Nucleus accumbens (tissue), 56 donors: ENCODE measurements at places on chromosomes 5 and 9.

- no peak for DNase-seq
Measured at GRCh38 chr9:88976890-88977257, 14.4 kb upstream of the S1PR3 start.

DNA sequence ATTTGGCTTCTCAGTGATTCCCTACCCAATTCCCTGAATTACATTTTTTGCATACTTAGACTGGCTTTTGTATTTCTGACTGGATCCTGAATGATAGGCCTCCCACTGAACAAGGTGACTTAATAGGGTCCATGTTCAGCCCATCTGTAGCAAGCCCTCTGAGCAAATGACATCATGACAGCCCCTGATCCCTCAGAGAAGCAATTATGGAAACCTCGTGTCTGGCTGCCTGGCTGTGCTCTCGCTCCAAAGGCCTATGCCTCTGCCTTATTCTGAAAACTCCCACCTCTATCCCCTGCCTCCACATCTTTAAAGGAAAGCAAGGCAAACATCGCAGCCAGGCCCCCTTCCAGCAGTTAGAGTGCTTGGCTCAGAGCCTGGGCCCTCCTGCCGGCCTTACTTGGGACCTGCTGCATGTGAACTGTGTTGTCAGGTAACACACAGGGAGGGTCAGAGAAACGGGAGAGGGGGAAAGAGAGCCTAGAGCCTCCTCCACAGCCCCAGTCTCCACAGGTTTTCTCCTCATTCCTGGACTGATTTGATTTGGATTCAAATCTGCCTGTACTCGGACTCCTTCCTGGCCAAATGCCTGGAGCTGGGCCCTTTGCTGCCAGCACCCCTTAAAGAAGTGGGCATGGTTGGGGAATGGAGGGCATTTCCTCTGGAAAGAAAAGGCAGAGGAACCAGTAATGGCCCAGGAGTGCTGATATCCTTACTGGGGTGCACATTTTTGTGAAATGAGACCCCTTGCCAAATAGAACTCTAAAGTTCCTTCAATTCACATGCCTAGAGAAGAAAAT, 3.8 kb downstream of the DCANP1 start:
- DNase-seq, result no peak

GRCh38 chr9:134617246-134617645, 24.4 kb upstream of the COL5A1 start:
- no peak for DNase-seq

DNA sequence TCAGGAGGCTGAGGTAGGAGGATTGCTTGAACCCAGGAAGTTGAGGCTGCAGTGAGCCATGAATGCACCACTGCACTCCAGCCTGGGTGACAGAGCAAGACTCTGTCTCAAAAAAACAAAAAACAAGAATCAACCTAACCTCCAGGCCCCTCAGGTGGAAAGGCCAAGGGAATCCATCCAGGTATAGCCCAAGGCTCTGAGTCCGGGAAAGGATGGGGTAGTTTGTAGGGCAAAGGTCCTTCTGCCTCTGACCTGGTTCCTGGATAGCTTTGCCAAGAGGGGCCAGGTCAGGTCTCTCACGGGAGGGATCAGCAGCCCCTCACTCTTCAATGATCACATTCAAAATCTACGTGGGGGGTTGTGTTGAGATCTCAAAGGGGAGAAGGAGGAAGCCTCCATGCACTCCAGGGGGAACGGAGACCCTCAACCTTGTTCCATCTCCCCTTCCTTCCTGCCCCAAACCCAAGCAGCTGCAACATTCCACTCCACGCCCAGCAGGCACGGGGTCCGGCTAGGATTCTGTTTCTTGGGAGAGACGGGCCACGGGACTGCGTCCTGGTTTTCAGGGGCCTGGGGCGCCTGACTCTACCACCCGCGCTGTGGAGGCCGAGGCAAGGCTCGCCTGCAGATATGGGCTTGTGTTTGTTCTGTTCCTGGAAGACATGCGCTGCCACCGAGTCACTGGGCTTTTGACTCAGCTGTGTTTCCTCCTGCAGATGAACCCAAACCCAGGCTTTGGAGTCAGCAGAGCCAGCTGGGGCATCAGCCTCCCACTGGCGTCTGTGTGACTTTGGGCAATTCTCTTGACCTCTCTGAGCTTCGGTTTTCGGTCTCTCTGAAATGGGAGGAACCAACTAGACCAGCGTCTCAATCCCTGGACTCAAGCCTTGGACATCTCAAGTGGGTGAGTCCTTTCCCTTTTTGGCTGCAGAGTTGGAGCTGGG, 35.5 kb downstream of the PLPP7 start:
- DNase-seq, result no peak

DNA sequence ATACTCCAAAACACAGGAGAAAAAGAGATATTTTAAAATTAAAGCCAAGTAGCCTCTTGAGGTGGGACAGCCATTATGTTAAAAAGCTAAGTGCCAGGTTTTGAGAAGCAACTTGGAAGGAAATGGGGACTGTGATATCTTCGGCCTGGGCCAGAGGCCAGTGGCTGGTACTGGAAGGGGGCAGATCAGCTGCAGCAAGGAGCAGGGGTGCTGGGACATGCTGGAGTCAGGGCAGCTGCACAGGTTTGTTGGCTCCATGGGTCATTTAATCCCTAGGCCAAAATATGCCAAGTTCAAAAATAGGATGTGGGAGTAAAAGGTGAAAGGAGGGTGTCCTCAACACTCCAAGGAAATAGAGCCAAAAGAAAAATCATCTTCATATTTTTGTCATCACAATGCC, 30.0 kb downstream of the ADRB2 start:
- DNase-seq, result no peak

DNA sequence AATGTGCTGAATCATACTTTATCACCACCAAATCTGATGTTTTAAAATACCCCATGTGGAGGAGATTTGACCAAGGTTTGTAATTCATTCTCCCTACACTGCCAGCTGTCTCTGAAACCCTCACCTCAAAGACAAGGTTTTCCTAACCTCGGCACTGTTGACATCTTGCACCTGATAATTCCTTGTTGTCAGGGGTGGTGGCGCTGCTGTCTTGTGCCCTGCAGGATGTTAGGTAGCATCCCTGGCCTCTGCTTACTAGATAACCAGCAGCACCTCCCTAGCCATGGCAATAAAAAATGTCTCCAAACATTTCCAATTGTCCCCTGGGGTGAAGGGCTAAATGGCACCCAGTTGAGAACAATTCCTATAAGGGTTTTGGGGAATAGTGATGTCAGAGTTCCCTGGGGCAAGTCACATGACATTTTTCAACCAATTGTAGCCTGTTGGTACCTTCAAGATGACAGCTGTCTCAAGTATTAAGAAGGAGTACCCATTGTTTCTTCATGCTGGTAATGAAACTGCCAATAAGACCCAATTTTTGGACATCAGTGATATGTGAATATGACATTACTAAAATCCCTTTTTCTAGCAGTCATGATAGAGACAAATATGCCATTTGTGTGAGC, 160.6 kb upstream of the PLCXD3 start:
- no peak for DNase-seq

DNA sequence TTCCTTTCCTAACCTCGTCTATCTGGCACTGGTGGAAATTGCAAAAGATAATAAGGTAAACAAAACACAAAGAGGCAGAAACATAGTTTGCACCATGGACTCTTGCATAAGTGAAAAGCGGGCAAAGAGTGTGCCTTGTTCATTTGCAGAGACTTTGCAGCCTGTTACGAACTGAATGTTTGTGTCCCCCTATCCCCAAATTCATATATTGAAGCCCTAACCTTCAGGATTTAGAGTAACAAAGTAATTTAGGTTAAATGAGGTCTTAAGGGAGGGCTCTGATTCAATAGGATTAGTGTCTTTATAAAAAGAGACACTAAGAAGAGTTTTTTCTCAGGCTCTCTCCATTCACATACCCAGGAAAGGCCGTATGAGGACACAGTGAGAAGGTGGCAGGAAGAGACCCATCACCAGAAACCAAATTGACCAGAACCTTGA, 52.1 kb upstream of the FAM169A start:
- DNase-seq, result no peak
